Stimulated activated CD4-positive, alpha-beta T cell treated with anti-CD3 and anti-CD28 coated beads, Interleukin-4, amount 100 ng/mL, for 24 hours (primary cell): ENCODE measurements at places on chromosomes 1 and 21.
A peak's percentile ranks its signal among the peaks of the same experiment; 100 is the strongest.

GRCh38 chr1:174072581-174072980, 50.4 kb upstream of the RC3H1 start:
- no peak for DNase-seq

DNA sequence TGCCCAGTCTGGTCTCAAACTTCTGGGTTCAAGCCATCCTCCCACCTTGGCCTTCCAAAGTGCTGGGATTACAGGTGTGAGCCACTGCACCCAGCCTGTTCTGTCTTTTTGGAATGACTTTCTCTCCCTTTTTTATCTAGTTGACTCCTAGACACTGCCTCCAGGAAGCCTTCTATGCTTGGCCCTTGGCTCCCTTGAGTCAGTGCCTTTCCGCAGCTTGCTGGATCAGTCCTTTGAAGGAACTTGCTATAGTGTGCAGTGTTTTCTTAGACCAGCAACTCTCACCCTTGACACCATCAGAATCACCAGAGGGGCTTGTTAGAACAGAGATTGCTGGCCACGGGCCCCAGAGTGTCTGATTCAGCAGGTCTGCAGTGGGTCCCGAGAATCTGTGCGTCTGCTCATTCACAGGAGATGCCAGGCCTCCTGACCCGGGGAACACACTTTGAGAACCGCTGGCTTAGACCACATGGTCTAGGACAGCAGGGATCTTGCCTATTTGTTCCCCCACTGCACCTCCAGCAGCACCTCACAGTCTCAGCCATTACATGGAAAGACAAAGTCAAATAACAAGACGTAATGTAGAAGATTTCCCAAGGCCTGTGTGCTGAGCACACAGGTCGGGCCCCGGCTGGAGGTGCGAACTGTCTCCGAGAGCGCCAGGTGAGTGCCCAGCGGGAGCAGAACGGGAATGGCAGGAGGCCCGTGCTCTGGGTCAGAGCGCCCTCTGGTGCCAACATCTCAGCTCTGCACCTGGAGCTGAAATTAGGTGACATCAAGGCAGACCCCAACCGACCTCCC, 27.4 kb upstream of the CTPS1 start:
- DNase-seq, result peak; percentile 64

- peak; percentile 34 for DNase-seq
These were observed 382 bp upstream of the RASAL2 start for GRCh38 chr1:178093494-178093950.

DNA sequence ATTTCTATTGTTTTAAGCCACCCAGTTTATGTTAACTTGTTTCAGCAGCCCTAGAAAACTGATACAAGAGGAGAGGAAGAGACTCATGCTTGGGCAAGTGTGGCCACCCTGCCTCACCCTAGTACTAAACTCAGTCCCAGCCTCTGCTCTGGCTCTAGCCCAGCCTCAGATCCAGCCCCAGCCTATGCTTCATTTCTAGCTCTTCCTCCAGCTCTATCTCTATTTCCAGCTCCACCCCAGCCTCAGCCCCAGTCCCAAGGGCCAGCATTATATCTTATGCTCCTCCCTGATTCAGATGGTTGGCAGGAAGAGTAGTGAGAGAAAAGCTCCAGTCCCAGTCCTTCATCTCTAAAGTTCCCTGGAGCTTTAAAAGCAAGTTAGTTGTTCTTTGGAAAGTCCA, 535.5 kb downstream of the PTPRC start:
- no peak for DNase-seq

DNA sequence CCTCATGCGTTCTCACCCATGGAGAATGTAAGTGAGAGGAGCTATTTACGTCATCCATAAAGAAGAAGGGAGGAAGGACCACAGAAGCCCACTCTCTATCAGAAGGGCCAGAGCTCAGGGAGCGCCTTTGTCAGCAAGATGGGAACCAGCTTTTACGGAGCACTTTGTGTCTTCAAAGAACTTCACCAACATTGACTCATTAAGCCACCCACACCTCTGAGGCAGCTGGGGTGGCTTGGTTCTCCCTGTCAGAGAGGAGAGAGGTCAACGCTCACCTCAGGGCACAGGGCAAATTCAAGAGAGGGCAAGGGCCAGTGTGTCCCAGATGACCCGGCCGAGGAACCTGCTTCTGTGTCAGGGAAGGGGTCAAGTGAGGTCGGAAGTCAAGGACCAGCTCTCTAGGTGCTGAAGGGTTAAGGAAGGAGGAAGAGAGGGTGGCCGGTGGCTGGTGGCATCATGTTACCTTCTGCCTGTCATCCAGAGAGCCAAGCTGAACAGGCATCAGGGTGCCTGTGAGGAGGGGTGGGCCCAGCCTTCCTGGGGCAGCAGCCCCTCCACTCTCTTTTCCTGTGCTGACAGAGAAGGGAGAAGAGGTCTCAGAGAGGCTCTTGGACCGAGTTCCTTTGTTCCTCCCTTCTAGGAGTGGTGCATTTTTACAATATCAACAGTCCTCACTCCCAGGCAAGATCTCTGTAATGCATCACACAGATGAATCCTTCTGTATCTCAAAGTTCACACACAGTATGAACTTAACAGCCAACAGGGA, 109.0 kb downstream of the ETS2 start:
- DNase-seq, result no peak

- no peak for DNase-seq
These were observed 40.3 kb upstream of the COL18A1 start for GRCh38 chr21:45364468-45365185.

GRCh38 chr1:171263901-171264300, 15.6 kb downstream of the FMO1 start:
- DNase-seq, result no peak

GRCh38 chr21:41583274-41583790, 75.4 kb upstream of the TMPRSS2 start:
- DNase-seq, result no peak

GRCh38 chr1:234697015-234697414, 87.0 kb upstream of the IRF2BP2 start:
- DNase-seq, result no peak

- no peak for DNase-seq
These were observed 30.4 kb upstream of the C1orf198 start for GRCh38 chr1:230898748-230899147.

DNA sequence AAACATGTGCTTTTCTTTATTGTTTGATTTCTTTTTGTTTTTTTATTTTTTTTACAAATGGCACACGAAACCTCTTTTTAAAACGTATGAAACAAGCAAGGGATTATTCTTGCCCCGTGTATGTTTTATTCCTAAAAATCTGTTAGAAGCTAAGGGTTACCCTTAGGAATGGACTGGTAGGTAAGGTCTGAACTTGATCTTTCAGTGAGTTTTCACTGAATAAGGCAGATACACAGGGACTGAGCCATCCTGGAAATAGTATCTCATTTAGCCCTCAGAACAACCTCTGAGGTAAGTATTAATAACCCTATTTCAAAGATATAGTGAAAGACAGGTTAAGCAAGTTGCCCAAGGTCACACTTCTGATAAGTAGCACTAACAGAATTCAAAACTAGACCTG, 6.0 kb downstream of the CD53 start:
- no peak for DNase-seq

DNA sequence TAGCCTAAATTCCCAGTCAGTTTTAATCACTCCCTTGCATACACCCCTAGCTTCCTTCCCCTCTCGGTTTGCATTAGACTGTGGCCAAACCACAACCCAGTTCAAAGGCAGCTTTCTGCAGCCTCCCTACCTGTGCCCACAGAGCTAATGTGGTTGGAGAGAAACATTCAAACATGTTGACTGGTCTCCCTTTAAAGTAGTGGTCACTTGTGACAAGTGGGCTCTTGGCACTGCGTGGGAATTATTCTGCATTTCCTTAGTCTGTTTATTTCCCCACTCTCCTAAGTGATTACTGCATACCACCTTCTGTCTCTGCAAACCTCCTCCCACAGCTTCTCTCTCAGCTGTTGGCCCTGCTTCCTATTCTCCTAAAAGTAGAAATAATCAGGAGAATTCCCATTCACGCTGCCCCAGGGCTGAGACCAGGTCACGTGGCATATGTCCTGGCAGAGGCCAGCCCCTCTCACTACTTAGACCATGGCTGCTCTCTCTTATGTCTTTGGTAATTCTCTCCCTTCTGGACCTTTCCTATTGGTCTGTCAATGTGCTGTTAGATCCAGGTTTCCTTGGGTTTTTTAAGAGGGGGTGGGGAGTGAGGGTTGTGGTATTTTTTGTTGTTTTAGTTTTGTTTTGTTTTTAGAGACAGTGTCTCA, 38.4 kb upstream of the CD101 start:
- no peak for DNase-seq

DNA sequence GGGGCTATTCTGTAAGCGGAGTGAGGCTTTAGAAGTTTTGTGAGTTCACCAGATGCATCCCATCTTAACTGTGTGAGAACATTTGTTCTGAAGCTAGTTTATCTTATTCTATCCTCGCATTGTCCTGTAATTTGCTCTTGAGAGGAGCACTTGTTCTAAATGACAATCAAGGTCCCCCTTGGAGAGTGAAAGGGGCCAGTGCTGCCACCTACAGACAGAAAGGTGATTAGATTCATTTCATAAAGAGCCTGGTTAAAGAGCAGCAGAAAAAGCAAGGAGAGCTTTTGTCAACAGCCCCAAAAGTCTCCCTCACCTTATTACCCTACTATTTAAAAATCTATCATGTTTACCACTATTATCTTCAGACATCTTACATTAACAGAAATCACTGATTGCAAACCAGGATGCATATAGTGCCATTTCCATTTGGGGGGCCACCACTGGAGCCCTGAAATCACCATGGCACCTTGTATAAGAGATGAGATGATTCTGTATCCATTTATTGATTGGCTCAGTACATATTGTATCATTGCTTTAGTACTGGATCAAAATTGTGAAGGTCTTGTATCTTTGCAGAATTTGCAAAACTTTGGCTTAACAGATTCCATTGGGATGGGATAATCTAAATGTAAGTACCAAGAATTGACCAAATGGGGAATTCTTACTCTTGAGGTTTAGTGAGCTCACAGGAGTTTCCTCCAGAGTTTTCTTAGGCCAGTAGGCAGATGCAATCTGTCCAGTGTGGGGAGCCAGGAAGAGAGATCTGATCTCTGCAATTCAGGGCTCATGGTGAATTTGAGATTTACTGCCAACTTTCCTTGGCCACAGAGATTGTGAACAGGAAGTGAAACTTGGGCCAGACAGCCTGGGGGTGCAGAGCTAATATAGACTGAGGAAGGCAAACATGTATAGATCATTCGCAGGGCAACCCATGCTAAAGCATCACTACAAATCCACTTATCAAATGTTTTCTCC, 64.3 kb upstream of the TRABD2B start:
- no peak for DNase-seq

GRCh38 chr1:185325413-185325812, 8.4 kb upstream of the IVNS1ABP start:
- DNase-seq, result no peak

- DNase-seq, result no peak
These were observed 9.2 kb upstream of the NBPF11 start for GRCh38 chr1:148161053-148161901.

DNA sequence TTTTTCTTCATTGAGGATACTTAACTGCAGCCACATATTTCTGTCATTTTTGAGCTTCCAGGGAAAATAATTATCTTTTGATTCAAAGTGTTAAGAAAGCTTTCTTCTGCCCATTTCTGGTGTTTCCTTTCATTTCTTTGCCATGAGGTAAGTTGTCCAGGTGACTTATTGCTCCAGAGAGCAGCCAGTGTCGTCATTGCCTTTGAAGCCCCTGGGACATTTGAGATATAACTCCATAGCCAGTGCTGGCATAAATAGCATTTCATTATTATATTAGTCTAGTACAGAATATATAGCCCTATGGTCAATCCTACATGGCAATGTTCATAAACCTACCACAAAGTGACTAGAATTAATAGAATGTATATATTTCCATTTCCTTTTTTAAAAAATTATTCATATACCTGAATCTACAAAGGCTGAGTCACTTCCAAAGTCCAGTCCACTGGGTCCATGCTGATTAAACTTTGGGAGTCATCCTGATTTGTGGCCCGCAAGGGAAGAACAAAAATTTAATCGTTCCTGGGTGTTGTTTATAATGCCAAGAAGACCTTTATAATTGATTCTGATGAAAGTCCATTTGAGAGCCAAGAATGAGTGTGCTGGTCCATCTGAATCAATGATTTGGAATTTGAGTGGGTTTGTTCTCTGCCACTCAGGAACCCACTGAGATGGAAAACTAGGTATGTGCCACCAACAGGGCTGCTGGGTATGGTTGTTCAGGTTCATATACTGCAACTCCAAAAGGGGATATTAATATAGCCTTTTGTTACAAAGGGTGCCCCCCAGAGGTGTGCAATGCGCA, 221.8 kb upstream of the PLXNA2 start:
- DNase-seq, result no peak

- no peak for DNase-seq
These were observed 578.5 kb upstream of the ZP4 start for GRCh38 chr1:238469146-238469631.

DNA sequence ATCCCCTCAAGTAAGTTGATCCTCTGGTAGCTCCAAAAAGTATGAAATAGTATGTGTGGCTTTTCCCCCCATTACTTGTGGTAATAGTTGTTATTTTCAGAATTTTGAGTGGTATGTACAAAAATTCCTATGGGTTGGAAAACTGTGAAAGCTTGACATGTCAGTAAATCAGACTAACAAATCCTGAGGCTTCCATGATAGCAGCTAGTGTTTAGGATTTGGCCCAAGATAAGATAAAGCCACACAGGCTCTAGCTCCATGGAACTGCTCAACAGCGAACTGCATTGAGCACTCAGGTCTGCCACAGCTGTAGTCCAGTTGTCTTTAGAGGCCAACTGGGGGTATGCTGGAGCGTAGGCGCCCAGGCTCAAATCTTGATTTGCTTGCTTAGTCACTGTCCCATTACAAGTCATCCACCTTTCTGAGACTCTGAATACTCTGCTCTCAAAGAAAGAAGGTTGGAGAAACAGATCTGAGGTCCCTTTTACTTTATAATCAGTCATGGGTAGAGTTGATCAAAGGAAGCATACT, 28.7 kb downstream of the ATP1A1 start:
- no peak for DNase-seq

- no peak for DNase-seq
These were observed 3.2 kb upstream of the SPRR4 start for GRCh38 chr1:152967201-152967600.

- no peak for DNase-seq
These were observed 477.5 kb downstream of the SMYD3 start for GRCh38 chr1:246029616-246030015.

DNA sequence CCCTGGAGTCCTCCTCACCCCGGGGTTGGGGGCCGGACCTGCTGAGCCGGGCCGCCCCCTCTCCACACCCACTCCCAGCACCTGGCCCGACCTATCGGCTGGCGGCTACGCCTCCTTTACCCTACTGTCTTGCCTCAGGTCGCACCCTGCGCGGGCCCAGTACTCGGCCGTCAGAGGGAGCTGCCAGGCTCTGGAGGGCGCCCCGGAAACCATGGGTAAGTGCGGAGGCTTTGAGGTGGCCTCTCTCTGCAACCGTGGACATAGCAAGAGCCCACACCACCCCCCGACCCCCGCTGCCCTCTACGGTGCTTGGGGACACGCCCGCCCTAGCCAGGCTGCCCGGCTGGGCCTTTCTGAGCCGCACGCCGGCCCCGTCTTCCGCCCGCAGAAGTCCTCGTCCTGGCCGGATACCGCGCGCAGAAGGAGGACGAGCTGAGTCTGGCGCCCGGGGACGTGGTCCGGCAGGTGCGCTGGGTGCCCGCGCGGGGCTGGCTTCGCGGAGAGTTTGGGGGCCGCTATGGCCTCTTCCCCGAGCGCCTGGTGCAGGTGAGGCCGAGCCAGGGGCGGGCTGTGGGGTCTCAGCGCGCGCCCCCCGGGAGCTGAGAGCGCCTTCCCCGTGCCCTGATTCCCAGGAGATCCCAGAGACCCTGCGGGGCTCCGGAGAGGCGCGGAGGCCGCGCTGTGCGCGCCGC, at the start of gene SH3D21:
SH3D21 (plus strand) TSS at position 159 of the 692 bp plus-strand sequence; CDS start at position 212, 53 bp downstream.
- DNase-seq, result peak; percentile 47
